ENCODE measurements at places on chromosomes 3 and 15. TPM values are rescaled to one million over a fixed set of nuclear protein-coding genes. Genes with fewer than 3 reads are reported as not detected.

Gene RPL22L1
- 126 TPM for total RNA-seq

Gene VPS13C
- 80.9 TPM for total RNA-seq

GRCh38 chr15:79406210-79406609 lies 25.9 kb upstream of the MINAR1 start:
- no peak for DNase-seq

GRCh38 chr3:197168606-197169005 lies 129.8 kb downstream of the DLG1 start:
- peak; percentile 38 for DNase-seq

- DNase-seq, result no peak
Measured at GRCh38 chr3:43253294-43253693, 33.0 kb upstream of the SNRK start.

DNA sequence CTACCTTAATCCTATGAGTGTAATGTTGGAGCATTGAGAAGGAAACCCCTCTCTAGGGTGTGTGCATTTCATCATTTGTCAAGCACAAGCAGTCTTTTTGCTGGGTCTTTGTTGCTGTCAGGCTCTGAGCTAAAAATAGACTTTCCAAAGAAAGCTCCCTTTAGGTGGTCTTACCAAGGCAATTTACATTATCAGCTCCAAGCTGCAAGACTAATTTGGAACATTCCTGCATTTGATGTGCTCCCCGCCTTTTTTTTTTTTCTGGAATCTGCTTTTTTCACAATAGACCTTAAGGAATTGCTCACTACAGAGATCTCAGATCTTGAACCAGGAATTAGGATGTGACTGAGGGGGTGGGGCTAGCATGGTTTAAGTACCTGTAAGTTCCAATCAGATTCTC lies 60.6 kb upstream of the STAC start:
- no peak for DNase-seq

GRCh38 chr3:197511853-197512635 lies 43.7 kb downstream of the BDH1 start:
- no peak for DNase-seq

DNA sequence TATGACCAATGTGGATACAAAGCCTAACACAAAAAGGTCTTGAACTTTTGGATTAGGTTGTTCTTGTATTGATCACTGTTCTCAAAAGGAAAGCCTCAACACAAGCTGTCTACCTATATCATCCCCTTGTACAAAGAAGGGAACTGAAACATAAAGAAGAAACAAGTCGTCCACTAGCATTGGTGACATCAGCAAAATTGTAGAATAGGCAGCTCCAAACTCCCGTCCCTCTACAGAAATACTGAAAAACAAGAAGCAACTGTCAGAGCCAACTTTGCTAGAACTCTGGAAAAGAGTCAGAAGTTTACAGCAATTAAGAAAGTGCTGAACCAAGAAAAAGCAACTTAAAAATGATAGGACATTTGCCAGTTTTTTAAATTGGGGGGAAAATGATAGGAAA lies 7.5 kb upstream of the NR1I2 start:
- no peak for DNase-seq

- no peak for DNase-seq
Measured at GRCh38 chr15:78037779-78038305, 39.7 kb downstream of the TBC1D2B start.

DNA sequence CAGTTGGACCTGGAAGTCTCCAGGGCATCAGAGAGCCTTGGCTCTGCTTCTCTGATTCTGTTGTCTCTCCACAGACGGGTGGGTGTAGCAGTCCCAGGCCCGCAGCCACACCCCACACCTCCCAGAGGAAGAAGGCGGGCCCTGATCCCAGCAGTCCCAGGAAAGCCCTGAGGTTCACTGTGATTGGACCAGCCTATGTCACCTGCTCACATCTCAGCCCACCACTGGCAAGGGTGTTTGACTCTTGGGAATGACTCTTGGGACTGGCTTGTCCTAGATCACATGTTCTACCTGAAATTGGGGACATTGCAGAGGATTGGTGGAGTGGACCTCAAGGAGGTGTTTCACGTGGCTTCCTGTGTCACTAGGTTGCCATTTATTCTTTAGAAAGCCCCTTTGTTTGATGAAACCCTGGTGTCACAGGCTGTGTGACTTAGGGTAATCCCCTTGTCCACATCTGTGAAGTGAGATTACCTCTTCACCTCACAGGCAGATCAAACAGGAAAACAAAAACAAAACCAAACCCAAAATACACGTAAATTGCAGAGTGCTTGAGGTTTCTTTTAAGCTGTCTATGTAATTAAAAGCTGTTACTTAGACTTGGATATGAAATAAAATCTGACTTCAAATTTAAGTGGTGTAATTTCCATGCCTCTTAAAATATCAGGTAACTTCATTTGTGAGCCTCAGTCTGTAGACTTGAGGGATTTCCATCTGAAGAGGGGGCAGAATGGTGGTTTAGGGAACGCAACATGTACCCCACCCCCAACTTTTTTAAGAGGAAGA lies 26.7 kb downstream of the FLNB start:
- DNase-seq, result no peak

DNA sequence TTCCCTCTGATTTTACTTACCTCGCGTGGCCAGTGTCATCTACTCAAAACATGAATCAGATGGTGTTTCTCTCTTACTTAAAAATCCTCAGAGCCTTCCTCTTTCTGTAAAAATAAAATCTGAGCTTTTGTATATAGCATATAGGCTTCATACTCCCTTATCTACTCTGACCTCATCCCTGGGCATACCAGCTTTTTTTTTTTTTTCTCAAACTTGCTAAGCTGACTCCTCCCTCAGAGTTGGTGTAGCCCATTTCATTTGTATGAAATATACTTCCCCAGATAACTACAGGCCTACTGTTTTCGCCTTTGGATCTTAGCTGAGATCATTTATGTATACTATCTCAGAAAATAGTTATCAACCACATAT lies 648.9 kb upstream of the ALCAM start:
- peak; percentile 45 for DNase-seq

DNA sequence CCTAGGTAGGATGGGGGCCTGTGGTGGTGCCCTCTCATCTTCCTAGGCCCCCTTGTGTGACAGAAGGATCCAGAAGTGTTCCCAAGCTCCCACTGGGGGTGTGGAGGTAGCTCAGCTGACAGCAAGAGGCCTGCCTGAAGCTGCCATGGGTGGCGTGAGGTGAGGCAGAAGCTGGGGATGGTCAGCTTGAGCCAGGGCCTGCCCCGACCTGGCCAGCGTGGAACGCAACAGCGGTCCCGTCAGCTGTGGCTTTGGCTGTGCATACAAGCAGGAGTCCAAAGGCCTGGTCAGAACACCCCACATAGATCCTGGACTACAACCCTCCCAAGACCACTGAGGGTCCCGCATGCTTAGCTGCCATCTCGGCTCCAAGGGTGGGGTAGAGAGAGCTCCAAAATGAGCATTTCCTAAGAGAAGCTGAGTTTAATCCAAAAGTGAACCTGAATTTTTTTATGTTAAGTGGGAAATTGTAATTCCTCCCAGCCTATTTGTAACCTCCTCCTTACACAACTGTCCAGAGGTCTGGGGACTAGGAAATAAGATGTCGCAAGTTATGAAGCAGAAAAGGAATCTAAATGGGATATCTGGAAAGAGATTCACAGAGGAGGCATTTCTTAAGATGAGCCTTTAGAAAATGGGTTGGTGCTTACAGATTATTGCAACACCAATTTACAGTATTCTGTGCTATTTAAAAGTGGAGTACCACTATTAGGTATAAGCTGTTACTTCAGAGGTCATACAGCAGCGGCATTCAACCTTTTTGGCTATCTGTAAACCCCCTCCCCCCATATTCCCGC lies 9.9 kb upstream of the PLA2G4D start:
- DNase-seq, result peak; percentile 31

- DNase-seq, result no peak
Measured at GRCh38 chr3:49523756-49524747, 30.2 kb upstream of the BSN start.
